ENCODE measurements at places on chromosomes 1 and 21. TPM values are rescaled to one million over a fixed set of nuclear protein-coding genes. Genes with fewer than 3 reads are reported as not detected.

Gene EXO5
- total RNA-seq, result 3.5 TPM

Gene SH3BGR
- 0.65 TPM for total RNA-seq

Gene FMO5
- 0.18 TPM for total RNA-seq

Gene LCE2C
- not detected for total RNA-seq

Gene GBP7
- total RNA-seq, result not detected

Gene CLIC6
- 0.09 TPM for total RNA-seq

Gene NTMT2
- not detected for total RNA-seq

Gene OR2AK2
- total RNA-seq, result not detected

Gene CEP85
- 12.2 TPM for total RNA-seq

Gene CADM3
- 0.15 TPM for total RNA-seq

Gene NTNG1
- not detected for total RNA-seq

Gene KLF17
- 0.33 TPM for total RNA-seq

Gene VCAM1
- not detected for total RNA-seq

Gene C1orf50
- total RNA-seq, result 3.2 TPM

Gene TNNT2
- not detected for total RNA-seq

Gene MRPL24
- total RNA-seq, result 189 TPM

Measured in A549 treated with RU486 at 1 μM for 4 hours (cell line).